ENCODE measurements at places on chromosomes 1 and 21. TPM values are rescaled to one million over a fixed set of nuclear protein-coding genes. Genes with fewer than 3 reads are reported as not detected.
A peak's percentile ranks its signal among the peaks of the same experiment; 100 is the strongest.

DNA sequence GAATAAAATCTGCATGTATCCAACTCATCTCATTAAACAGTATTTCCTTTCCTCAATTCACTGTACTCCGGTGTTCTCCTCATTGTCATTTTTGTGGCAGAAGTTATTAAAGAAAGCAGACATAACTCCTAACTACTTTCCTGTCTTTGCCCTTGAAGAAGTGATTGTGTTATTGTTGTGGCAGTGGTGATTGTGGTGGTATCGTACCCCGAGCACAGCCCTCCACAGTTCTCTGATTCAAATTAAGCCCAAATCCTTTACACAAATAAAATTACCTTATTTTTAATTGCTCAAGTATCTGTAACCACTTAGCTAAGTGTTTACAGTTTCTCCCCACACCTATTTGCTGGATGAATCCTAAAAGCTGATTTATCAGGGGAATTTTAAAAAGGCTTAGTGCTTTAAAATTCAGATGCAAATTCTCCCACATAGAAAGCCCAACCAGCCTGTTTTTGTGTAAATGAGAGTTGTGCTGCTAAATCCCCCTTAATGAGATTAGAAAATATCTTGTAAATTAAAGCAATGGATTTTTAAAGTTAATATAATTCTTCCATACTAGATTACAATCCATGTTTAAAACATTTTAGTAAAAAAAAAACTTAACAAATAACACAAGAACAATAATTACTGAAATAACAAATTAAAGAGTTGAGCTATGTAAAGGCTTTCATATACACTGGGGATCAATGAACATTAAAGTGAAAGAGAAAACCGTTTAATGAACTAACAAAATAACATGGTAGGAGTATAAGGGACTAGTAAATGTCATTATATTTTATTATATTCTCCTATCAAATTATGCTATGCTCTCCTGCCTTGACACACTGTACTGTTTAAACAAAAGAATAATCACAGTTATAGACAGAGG, 259.0 kb downstream of the NEGR1 start:
- no peaks in the 10 kb centered on the region for H3K4me1 ChIP-seq
- no peak overlapping the region for H3K27ac ChIP-seq
- H3K4me3 ChIP-seq = no peak overlapping the region
- no peak for DNase-seq

DNA sequence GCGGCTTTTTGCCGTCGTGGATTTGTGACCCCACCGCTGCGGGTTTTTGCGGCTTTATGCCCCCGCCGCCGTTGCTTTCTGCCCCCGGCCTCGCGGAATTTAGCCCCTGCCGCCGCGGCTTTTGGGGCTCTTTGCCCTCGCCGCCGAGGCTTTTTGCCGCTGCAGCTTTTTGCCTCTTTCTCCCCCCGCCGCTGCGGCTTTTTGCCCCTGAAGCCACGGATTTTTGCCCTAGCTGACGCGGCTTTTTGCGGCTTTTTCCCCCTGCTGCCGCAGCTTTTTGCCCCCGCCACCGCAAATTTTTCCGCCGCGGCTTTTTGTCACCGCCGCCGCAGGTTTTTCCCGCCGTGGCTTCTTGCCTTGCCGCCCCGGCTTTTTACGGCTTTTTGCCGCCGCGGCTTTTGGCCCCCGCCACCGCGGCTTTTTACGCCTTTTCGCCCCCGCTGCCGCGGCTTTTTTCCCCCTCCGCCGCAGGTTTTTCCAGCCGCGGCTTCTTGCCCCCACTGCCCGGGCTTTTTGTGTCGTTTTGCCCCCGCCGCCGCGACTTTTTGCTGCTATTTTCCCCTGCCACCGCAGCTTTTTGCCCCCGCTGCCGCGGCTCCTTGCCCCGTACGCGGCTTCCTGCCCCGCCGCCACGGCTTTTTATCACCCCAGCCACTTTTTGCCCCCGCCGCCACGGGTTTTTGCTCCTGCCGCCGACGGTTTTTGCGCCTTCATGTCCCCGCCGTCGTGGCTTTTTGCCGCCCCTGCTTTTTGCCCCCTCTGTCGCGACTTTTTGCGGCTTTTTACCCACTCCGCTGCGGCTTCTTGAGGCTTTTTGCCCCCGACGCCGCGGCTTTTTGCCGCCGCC, 3933.6 kb downstream of the SRGAP2C start:
- no peak overlapping the region for H3K4me3 ChIP-seq
- H3K27ac ChIP-seq = no peak overlapping the region
- no peak for DNase-seq

DNA sequence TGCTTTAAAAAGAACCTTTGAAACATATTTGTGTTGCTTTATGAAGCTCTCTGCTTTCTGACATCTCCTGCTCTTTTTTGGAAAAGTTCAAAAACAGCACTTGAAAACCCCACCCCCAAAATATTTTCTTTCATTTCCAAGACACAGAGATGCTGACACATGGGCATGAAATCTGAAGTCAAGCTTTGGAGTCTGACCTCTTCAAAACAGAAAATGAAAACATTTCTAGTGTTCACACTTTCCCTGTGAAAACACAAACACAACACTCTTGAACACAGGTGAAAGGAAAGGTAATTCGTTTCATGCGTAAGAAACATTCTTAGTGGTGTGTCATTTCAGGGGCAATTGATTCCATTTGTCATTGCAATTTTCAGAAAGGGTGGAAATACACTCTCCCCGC, 10.8 kb downstream of the NGF start:
- H3K27me3 ChIP-seq = no peaks in the 10 kb centered on the region
- no peaks in the 10 kb centered on the region for H3K36me3 ChIP-seq
- no peak overlapping the region for H3K27ac ChIP-seq
- peaks cover 35% of the 10 kb centered on the region for H3K4me1 ChIP-seq
- no peak overlapping the region for H3K4me3 ChIP-seq
- DNase-seq = peak; percentile 43

- no peaks in the 10 kb centered on the region for H3K27me3 ChIP-seq
- DNase-seq = no peak
- H3K4me3 ChIP-seq = no peak overlapping the region
- H3K36me3 ChIP-seq = no peaks in the 10 kb centered on the region
These were observed 6.9 kb downstream of the E2F2 start for GRCh38 chr1:23524163-23524562.

GRCh38 chr1:223752721-223753515, 40.6 kb downstream of the CAPN2 start:
- DNase-seq = no peak
- H3K36me3 ChIP-seq = peaks cover 49% of the 10 kb centered on the region
- H3K4me1 ChIP-seq = peaks cover 12% of the 10 kb centered on the region
- H3K4me3 ChIP-seq = no peak overlapping the region
- no peaks in the 10 kb centered on the region for H3K27me3 ChIP-seq

- H3K36me3 ChIP-seq = no peaks in the 10 kb centered on the region
- H3K27me3 ChIP-seq = no peaks in the 10 kb centered on the region
- H3K4me1 ChIP-seq = no peaks in the 10 kb centered on the region
- DNase-seq = no peak
These were observed 1.8 kb downstream of the NR1I3 start for GRCh38 chr1:161235957-161236775.

DNA sequence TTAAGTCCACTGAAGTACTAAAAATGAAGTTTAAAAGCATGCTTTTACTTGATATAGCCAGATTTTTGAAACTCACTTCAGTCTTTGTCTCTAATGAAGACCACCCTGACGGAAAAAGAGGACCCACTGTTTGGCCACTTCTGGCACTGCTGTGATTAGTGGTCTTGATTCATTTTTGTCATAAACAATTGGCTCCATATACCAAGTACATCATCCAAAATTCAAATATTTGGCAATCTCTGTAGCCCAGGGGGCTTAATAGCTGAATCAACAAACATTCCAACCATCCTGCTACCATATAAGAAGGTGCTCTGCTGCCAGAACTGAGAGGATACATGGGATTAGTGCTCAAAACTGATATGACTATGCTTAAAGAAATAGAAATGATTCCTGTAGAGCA, 156.0 kb downstream of the COL24A1 start:
- DNase-seq = no peak
- H3K4me1 ChIP-seq = no peaks in the 10 kb centered on the region
- H3K36me3 ChIP-seq = no peaks in the 10 kb centered on the region
- no peak overlapping the region for H3K4me3 ChIP-seq

The UBL4B gene
- total RNA-seq = not detected

DNA sequence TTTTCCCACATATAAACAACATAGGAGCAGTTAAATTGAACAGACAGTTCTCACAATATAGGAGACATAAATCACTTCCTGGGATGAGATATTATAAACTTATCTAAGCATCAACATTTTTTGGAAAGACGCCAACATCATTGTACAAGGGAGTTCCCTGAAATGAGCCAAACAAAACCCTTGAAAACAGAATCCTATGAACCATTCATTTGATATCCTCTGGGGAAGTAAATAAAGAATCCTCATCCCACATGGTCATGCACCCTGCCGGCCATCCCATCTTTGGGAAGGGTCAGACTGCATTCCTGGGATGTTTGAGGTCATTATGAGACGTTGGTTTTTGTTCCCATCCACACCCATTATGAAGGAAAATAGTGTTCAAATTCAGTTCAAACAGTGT, 111.8 kb upstream of the USP25 start:
- H3K4me3 ChIP-seq = no peak overlapping the region
- no peak overlapping the region for H3K27ac ChIP-seq
- no peaks in the 10 kb centered on the region for H3K4me1 ChIP-seq
- DNase-seq = peak; percentile 76

The UTS2 gene
- total RNA-seq = not detected

GRCh38 chr1:100708476-100709062, 11.0 kb upstream of the VCAM1 start:
- H3K4me3 ChIP-seq = no peak overlapping the region
- DNase-seq = peak; percentile 65
- no peaks in the 10 kb centered on the region for H3K27me3 ChIP-seq

GRCh38 chr1:103247517-103247916, 139.2 kb upstream of the COL11A1 start:
- no peaks in the 10 kb centered on the region for H3K36me3 ChIP-seq
- H3K27ac ChIP-seq = no peak overlapping the region
- H3K4me1 ChIP-seq = no peaks in the 10 kb centered on the region
- no peak overlapping the region for H3K4me3 ChIP-seq

- no peaks in the 10 kb centered on the region for H3K27me3 ChIP-seq
- no peak overlapping the region for H3K27ac ChIP-seq
- peaks cover 6% of the 10 kb centered on the region for H3K36me3 ChIP-seq
- no peaks in the 10 kb centered on the region for H3K4me1 ChIP-seq
- no peak for DNase-seq
These were observed 13.2 kb upstream of the NRAS start for GRCh38 chr1:114729782-114730181.

The CHI3L2 gene
- 1.5 TPM for total RNA-seq

DNA sequence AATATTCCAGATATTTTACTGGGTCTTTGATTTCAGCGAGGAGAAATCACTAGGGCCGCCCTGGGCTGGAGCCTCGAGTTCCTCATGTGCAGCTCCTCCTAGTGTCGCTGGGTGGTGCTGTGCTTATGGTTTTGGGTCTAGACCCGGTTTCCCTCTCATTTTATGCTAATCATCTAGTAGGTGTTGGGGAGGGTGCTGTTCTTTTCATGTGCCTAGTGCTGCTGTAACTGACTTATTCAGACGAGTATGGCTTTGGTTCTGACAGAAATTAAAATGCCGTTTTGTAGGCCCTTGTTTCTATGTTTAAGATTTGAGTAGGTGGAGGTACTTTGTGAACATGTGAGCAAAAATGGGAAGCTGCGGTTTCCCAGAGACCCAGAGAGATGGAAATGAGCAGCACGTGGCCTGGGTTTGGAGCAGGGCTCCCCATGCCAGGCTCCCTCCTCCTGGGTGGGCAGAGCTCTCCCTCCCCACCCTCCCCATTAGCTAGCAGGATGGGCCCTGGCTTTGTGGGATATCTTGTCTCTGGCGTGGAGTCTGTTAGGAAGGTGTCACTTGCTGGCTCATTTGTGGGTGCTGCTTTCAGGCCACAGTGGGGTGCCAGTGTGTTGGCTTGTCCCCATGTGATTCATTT, 74.0 kb upstream of the GPR88 start:
- peak; percentile 72 for DNase-seq
- no peaks in the 10 kb centered on the region for H3K27me3 ChIP-seq
- no peaks in the 10 kb centered on the region for H3K4me1 ChIP-seq
- H3K36me3 ChIP-seq = no peaks in the 10 kb centered on the region
- H3K4me3 ChIP-seq = no peak overlapping the region

DNA sequence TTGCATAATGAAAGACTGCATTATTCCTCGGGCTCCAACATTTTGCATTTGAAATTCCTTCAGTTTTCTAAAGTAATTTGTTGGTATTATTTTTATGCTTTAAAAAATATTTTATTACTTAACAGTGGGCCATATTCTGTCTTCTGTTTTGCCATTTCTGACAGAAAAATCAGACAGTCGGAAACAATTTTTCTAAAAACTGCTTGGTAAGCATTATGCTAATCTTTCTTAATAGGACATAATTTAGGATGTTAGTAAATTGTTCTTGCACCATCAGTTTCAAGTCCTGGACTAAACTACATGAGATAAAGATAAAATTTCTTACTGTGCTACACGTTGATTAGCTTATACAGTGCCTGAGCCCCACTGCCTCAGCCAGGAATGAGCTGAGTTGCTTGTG, 11.2 kb downstream of the RGL1 start:
- H3K4me1 ChIP-seq = peaks cover 14% of the 10 kb centered on the region
- no peak for DNase-seq
- no peak overlapping the region for H3K27ac ChIP-seq
- no peak overlapping the region for H3K4me3 ChIP-seq
- H3K27me3 ChIP-seq = no peaks in the 10 kb centered on the region

The AXDND1 gene
- 0.17 TPM for total RNA-seq

- no peaks in the 10 kb centered on the region for H3K4me1 ChIP-seq
- no peak overlapping the region for H3K4me3 ChIP-seq
- no peak overlapping the region for H3K27ac ChIP-seq
- no peaks in the 10 kb centered on the region for H3K36me3 ChIP-seq
These were observed 32.3 kb downstream of the RPL5 start for GRCh38 chr1:92864131-92864530.

DNA sequence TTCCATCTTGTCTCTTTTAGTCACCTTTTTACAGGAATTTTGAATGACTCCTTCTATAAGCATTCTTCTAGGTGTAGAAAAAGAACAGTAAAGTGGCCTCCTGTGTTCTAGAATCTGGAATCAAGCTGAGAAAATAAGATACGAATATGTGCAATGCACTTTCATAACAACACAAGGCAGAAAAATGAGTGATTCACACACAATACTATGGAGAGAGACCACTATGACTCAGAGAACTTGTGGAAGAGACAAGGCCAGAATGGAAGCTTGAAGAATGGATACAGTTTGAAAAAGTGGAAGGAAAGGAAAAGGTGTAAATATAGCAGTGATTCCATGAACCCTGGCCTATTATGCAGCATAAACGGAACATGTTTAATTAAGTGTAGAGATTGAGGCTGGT, 57.1 kb upstream of the SAMSN1 start:
- peak; percentile 60 for DNase-seq
- no peaks in the 10 kb centered on the region for H3K4me1 ChIP-seq
- H3K27me3 ChIP-seq = no peaks in the 10 kb centered on the region
- no peak overlapping the region for H3K4me3 ChIP-seq
- H3K36me3 ChIP-seq = no peaks in the 10 kb centered on the region

The BCL2L15 gene
- total RNA-seq = under 0.01 TPM

GRCh38 chr1:248817065-248817464, 8.7 kb downstream of the SH3BP5L start:
- peaks cover 31% of the 10 kb centered on the region for H3K36me3 ChIP-seq
- no peak for DNase-seq
- no peak overlapping the region for H3K27ac ChIP-seq
- H3K4me1 ChIP-seq = peaks cover 21% of the 10 kb centered on the region
- no peaks in the 10 kb centered on the region for H3K27me3 ChIP-seq

Data from fibroblast of lung (primary cell).